ENCODE measurements at places on chromosomes 2 and 18.
A peak's percentile ranks its signal among the peaks of the same experiment; 100 is the strongest.

DNA sequence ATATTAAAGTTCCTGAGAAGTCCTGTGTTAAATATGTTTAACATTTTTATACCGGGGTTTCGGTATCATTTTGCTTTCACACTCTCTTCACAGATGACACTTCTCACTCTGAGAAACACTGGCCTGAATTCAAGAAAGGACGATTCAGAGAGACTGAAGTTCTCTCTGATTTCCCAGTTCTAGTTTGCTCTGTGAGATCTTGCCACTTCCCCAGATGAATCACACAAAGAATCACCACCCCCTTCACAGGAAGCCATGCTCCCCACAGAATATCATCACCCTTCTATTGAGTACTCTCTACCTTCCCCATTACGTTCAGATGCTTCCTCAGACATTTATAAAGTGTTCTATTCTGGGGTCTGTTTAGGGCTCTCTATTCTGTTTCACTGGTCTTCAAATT is 16.1 kb upstream of the CD207 start:
- DNase-seq = no peak

- DNase-seq = no peak
Observed at GRCh38 chr2:861655-862354, 88.8 kb upstream of the SNTG2 start.

DNA sequence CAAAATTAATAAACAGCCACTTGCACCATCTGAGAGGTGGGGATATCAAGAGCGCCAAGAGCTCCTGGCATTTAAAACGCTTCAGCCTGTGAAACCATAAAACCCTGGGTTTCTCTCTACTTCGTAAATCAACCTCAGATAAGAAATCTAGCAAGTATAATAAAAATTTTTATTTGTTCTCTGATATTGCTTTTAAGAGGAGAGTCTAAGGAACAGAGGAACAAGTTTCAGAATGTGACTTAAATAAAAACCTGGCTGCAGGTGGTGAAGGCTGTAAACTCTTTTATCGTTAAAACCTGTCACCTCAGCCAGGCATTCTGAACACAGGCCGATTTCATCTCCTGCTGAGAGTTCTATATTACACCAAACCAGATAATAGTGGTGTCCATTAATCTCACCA is 9.9 kb downstream of the DYTN start:
- DNase-seq = no peak

DNA sequence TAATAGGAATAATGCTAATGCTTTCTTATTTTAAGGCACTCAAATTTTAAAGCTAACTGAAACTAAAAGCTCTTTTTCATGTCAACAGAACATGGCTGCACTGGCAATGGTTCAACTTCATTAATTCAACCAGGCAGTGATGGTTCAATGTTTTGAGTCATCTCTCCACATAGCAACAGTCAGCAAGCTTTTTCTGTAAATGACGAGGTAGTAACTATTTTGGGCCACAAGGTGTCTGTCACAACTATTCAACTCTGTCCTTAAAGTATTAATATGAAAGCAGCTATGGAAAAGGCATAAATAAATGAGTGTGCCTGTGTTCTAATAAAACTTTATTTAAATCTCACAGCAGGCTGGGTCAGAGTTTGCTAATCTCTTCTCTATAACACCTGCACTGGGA is 1425.6 kb upstream of the PIK3C3 start:
- no peak for DNase-seq

- no peak for DNase-seq
Observed at GRCh38 chr2:236706288-236706687, 136.7 kb downstream of the ACKR3 start.

DNA sequence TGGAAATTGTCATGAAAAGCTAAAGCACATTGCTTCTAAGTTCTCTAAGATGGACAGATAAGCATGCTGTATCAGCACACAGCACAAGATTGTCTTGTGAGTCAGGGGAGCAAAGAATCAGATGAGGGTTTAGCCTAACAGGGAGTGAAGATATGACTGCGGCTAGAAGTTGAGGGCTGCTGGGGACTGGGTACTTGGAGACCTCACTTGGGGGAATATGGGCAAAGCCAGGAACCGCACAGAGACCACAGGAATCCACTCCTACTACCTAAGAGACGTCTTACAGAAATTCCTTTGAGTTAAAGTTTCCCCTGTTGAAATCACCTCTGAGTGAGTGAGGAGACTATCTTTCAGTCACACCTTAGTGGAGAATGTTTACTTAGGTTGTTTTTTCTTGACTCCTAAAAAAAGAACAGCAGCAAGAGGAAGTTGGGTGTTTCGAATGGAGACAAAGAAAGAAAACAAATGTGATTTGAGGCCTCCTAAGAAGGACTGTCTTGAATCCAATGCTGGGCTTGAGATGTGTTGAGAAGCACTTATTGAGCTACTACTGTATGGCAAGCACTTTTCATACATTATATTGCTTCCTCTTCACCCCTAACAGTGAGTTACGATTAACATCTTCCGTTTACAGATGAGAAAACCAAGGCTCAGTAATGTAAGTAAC is 100.7 kb downstream of the ANKRD44 start:
- peak; percentile 65 for DNase-seq

- DNase-seq = peak; percentile 34
Observed at GRCh38 chr18:11851806-11852337, 659 bp downstream of the CHMP1B start.

GRCh38 chr2:233085839-233086150 is 25.7 kb downstream of the INPP5D start:
- DNase-seq = no peak

GRCh38 chr18:60445341-60445740 is 72.8 kb upstream of the MC4R start:
- no peak for DNase-seq

Data from T-helper 22 cell (primary cell).